ENCODE measurements at places on chromosomes 2 and 18. TPM values are rescaled to one million over a fixed set of nuclear protein-coding genes. Genes with fewer than 3 reads are reported as not detected.

GRCh38 chr2:134668821-134669220 lies 50.0 kb downstream of the TMEM163 start:
- DNase-seq, result no peak

DNA sequence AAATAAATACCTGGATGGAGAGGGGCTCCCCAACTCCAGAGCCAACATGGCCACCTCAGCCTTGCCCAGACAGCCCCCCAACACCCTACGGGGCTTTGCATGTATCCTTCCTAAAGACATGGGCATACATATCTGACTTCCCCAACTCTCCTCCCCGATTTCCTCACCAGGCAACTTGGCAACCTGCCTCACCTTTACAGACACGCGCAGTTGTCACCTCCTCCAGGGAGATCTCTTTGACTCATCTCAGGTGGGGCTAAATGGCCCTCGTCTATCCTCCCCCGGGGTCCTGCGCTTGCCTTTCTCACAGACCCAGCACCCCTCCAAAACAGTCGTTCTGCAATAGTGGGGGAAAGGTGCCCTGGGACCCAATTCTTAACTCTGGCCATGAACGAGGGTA lies 10.6 kb upstream of the BIN1 start:
- peak; percentile 27 for DNase-seq

GRCh38 chr18:76370686-76371085 lies 124.4 kb downstream of the ZNF516 start:
- DNase-seq, result no peak

DNA sequence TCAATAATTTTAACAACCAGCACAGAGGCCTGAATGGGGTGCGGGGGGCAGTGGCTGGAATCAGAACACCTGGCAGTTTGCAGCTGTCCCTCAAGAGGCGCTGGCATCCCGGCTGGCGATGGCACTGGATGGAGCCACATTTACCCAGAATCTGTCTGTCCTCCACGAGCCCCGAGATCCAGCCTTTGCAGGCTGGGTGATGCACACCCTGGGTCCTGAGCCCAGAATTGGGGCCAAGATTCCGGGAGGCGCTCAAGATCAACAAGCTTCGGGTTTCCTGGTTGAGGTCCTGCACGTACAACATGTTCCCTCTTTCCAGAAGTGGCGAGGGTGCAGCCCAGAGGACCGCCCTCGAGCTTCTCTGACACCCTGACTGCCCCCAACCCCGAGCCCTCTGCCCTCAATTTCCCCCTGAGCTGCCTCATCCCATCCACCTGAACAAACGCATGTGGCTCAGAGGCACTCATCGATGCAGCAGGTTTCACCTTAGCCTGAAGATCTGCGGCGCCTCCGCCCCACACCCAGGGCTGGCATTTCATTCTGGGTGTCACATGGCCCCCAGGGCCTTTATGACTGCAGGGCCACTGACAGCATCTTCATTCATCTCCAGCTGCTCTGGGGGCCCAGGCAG lies 97.5 kb downstream of the TFCP2L1 start:
- no peak for DNase-seq

DNA sequence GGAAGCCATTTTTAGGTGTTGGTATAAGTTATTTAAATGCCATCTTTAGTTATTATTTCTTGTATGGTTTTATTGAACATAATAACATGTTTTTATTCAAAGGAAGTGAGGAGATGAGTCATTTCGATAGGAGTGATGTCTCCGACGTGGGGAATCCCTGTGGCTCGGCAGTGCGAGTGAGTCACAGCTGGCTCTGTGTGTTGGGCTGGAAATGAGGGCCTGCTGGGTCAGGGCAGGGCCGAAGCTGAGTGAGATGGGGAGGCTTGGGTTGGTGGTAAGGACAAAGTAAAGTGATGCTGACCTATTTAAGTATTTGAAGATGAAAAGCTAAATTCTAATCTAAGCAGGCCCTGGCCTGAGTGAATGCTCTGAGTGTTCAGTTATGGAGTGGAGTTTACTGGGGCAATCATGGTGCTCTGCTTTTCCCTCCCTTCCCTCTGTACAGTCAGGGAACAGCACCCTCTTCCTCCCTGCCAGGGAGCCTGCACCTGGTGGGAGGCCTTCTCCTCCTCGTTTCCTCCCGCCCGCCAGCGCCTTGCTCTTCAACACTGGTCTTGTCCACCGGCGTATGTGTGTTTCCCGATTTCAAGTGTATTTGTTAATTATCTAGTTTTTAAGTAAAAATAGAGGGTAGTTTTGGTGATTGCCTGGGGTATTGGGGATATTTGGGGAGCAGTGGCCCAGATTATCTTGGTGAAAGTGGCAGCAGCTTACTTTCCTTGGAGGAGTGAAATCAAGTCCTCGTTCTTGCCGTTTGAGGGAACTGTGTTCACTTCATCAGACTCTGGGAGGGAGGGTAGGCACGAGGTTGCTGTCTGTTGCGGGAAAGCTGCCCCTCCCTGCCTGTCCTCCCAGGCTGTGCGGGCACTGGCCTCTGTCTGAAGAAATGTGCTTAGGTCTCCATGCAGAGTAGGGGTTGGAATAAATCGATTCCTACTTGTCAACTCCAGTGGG lies 157.0 kb downstream of the LDLRAD4 start:
- peak; percentile 57 for DNase-seq

- DNase-seq, result no peak
Measured at GRCh38 chr18:77254711-77255405, 5.2 kb downstream of the GALR1 start.

ALMS1 gene
- 29.7 TPM for total RNA-seq

UGT1A5 gene
- not detected for total RNA-seq

FAM124B gene
- 0.22 TPM for total RNA-seq

SERTAD2 gene
- 4.0 TPM for total RNA-seq

LOXL3 gene
- 7.7 TPM for total RNA-seq

CYRIA gene
- total RNA-seq, result 1.7 TPM

Measured in H7 (cell line).